ENCODE measurements at places on chromosomes 1 and 21. TPM values are rescaled to one million over a fixed set of nuclear protein-coding genes. Genes with fewer than 3 reads are reported as not detected.

ALX3 gene
- total RNA-seq, result not detected

KRTAP19-3 gene
- not detected for total RNA-seq

UTS2 gene
- total RNA-seq, result not detected

SETSIP gene
- total RNA-seq, result not detected

EPHA2 gene
- total RNA-seq, result 66.0 TPM

HSD3B1 gene
- not detected for total RNA-seq

ARHGAP30 gene
- not detected for total RNA-seq

SMIM11 gene
- total RNA-seq, result 5.0 TPM

CYP4A22 gene
- total RNA-seq, result not detected

SH2D1B gene
- not detected for total RNA-seq

THEM5 gene
- not detected for total RNA-seq

ASAP3 gene
- total RNA-seq, result 83.3 TPM

C4BPA gene
- total RNA-seq, result not detected

FAM131C gene
- 0.08 TPM for total RNA-seq

POGZ gene
- 9.1 TPM for total RNA-seq

FMO1 gene
- 1.4 TPM for total RNA-seq

SELENOF gene
- total RNA-seq, result 125 TPM

PLA2G2D gene
- not detected for total RNA-seq

IGSF5 gene
- not detected for total RNA-seq

MROH9 gene
- total RNA-seq, result 0.15 TPM

LRRC53 gene
- not detected for total RNA-seq

ATP8B2 gene
- 199 TPM for total RNA-seq

S100A9 gene
- total RNA-seq, result not detected

RSRP1 gene
- total RNA-seq, result 222 TPM

PAQR6 gene
- 0.12 TPM for total RNA-seq

ERVH48-1 gene
- total RNA-seq, result not detected

SPRR2D gene
- total RNA-seq, result not detected

C1orf210 gene
- 0.35 TPM for total RNA-seq

CCDC190 gene
- not detected for total RNA-seq

PCSK9 gene
- total RNA-seq, result 0.90 TPM

C1orf115 gene
- total RNA-seq, result 1.2 TPM

DENND2C gene
- 0.98 TPM for total RNA-seq

ATP1A1 gene
- total RNA-seq, result 152 TPM

C1QB gene
- not detected for total RNA-seq

All from smooth muscle cell of the coronary artery (primary cell).